NCI-H1092 treated with DMSO at 0.1 percent for 48 hours (cell line): ENCODE measurements at places on chromosomes 3 and 15.
A peak's percentile ranks its signal among the peaks of the same experiment; 100 is the strongest.

- DNase-seq: no peak
These were observed 34.7 kb downstream of the AADACL2 start for GRCh38 chr3:151768393-151768930.

DNA sequence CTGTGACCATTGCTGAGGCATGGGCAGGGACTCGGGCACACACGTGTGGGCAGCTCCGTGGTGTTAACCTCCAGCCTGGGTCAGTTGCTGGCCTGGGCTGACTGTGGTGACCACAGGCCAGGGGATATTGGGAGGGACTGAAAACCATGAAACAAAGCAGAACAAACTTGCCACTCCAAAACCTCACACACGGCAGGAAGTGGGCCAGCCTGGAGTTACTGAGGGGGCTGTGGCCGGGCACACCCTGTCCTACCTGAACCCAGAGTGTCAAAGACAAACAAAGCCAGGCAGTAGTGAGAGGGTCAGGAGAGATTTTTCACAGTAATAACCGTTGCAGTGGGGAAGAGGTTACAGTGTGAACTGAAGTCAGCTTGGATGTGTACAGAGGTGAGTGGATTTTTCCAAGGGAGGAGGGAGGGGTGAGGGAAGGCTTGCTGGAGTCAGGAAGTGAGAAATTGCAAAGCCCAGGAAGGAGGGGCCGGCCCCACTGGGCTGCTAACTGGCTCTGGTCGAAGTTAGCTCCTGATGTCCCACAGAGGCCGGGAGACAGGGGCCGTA, 40.0 kb upstream of the ATP10A start:
- DNase-seq: no peak

- no peak for DNase-seq
These were observed 51.0 kb downstream of the EOMES start for GRCh38 chr3:27671101-27671500.

GRCh38 chr3:112776000-112776399, 70.7 kb downstream of the CD200R1L start:
- no peak for DNase-seq

- DNase-seq: no peak
These were observed 50.1 kb downstream of the SYN2 start for GRCh38 chr3:12054245-12054644.

DNA sequence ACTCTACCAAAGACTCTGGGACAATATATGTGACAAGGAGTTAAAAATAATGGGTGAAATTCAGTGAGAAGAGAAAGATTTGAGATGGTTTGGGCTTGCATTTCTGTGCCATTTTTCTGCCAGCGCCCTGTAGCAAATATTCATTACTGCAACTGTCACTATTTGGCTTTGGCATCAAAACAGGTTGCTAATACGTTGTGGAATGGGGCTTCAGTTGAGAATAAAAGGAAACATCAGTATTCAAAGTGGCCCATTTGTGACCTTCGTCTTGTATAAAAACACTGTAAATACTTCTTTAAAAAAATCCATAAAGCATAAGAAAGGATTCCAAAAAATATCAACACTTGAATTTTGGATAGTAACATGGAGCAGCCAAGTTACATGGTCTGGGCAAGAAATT, 309.2 kb downstream of the ZNF385D start:
- no peak for DNase-seq

DNA sequence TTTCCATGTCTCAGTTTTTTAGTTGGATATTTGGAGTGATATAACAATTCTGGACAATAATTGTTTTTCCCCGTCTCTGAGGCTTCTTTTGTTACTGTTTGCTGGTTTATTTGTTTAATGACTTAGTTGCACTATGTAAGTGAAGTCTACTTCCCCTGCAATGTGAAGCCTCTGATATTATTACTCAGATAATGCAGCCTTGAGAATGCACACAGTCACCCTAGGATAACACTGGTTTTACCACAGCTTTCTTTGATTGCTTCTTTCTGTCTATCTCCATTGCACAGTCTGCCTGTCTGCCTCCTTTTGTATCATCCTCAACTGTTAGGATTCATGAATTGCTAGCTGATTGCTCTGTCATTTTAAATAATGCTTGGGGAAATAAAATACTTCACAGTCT, 208.7 kb upstream of the ROBO1 start:
- no peak for DNase-seq

DNA sequence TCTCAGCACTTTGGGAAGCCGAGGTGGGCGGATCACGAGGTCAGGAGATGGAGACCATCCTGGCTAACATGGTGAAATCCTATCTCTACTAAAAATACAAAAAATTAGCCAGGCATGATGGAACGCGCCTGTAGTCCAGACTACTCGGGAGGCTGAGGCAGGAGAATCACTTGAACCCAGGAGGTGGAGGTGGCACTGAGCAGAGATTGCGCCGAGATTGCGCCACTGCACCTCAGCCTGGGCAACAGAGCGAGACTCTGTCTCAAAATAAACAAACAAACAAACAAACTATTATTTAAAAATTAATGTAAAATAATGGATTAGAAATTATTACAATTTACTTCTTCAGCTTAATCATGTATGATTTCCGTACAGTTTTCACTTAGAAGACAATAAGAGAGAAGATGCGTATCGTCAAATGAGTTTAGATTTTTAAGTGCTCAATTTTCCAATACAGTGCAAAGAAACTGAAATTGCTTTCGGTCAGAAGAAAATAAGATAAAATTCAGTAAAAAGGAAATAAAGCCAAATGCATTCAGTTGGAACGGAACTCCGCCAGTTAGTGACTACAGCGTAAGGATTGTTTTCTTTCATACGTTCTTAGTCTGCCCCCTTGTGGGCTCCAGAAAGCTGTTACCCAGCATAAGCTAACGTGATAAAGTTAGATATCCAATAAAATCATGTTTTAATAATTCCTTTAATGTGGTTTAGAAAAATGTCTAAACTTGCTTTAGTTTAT, 24.8 kb downstream of the AADAC start:
- DNase-seq: peak; percentile 77
